Activated CD4-positive, alpha-beta memory T cell treated with anti-CD3 and anti-CD28 coated beads, Interleukin-2, amount 10 ng/mL, durations not matched to agents 7 days and 5 days (primary cell): ENCODE measurements at places on chromosomes 4 and X. TPM values are rescaled to one million over a fixed set of nuclear protein-coding genes. Genes with fewer than 3 reads are reported as not detected.
A peak's percentile ranks its signal among the peaks of the same experiment; 100 is the strongest.

Gene TMPRSS11D
- not detected for total RNA-seq

Gene NPY2R
- not detected for total RNA-seq

GRCh38 chrX:30654989-30655607 is 1.9 kb downstream of the GK start:
- peak overlapping the region; percentile 81 for H3K27ac ChIP-seq
- peaks cover 17% of the 10 kb centered on the region for H3K36me3 ChIP-seq
- no peak for DNase-seq
- peak overlapping the region; percentile 71 for H3K4me3 ChIP-seq

- no peak for DNase-seq
- H3K4me3 ChIP-seq: no peak overlapping the region
- no peak overlapping the region for H3K27ac ChIP-seq
- H3K36me3 ChIP-seq: no peaks in the 10 kb centered on the region
- H3K4me1 ChIP-seq: no peaks in the 10 kb centered on the region
Measured at GRCh38 chrX:112651766-112652165, 28.0 kb downstream of the LHFPL1 start.

- H3K36me3 ChIP-seq: no peaks in the 10 kb centered on the region
- no peak overlapping the region for H3K27ac ChIP-seq
- H3K4me3 ChIP-seq: no peak overlapping the region
- H3K27me3 ChIP-seq: no peaks in the 10 kb centered on the region
- no peak for DNase-seq
- H3K4me1 ChIP-seq: peaks cover 48% of the 10 kb centered on the region
Measured at GRCh38 chrX:132742246-132742645, 216.2 kb downstream of the HS6ST2 start.

- H3K27ac ChIP-seq: no peak overlapping the region
- no peaks in the 10 kb centered on the region for H3K36me3 ChIP-seq
- H3K27me3 ChIP-seq: no peaks in the 10 kb centered on the region
- H3K4me1 ChIP-seq: no peaks in the 10 kb centered on the region
- DNase-seq: no peak
Measured at GRCh38 chr4:20393486-20394100, 141.9 kb downstream of the SLIT2 start.
